Cortex of kidney (tissue), 1 donor: ENCODE measurements at places on chromosomes 1 and 21.

DNA sequence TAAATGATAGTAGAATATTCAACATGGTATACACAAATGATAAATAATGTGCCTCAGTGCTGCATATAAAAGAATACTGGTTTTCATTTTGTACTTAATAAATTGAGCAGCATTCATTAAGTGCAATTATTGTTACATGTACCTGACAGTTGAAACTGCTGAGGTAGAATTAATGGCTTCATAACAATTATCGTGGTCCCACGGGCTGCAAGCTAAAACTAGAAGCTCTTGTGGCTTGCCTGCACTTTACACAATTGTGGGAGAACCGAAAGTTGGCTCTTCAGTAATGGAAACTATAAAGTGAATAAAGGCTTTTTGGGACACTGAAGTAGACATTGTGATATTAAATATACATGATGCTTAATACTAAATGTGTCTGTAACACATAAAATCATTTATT lies 23.2 kb downstream of the INSL5 start:
- DNase-seq = no peak

GRCh38 chr21:42118901-42119300 lies 47.8 kb downstream of the UMODL1 start:
- DNase-seq = no peak

DNA sequence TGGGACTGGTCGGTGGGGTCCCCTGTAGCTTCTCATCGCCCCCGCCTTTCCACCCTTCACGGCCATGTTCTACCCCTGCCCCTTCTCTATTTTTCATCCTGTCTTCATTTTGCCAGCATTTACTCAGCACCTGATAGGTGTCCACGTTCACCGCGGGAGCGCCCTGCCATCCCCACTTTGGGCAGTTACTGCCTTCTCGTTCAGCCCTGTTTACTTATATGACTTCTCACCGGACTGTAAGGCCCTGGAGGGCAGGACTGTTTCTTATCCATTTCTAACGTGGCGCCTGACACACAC lies 380 bp downstream of the MFN2 start:
- no peak for DNase-seq

DNA sequence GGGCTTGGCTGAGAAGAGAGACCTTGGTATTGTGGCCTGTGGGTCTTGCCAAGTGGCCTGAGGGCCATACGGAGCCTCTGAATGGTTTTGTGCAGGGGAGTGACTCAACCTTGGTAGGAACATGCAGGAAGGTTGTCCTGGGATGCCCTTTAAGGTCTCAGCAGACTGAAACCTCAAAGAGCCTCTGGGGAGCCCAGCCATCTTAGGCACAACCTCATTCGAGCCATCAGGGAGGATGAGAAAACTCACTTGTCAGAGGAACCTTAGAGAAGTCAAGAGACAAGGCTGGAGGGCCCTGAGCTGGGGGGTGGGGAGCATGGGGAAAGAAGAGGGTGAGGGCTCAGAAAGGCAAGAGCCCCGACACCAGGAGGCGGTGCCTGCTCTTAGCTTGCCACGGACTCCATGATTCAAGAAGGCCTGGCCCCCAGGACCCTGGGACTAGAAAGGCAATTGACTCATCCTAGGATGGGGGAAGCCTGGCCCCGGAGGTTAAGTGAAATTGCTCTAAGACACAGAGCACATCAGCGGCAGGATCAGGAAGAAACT lies 13.0 kb downstream of the IFI6 start:
- DNase-seq = no peak

GRCh38 chr1:113780374-113781146 lies 21.3 kb upstream of the PHTF1 start:
- DNase-seq = no peak

- DNase-seq = no peak
These were observed 587.3 kb downstream of the PTPRC start for GRCh38 chr1:199226163-199226562.
